Right lobe of liver (tissue), 6 donors: ENCODE measurements at places on chromosomes 11 and 22. TPM values are rescaled to one million over a fixed set of nuclear protein-coding genes. Genes with fewer than 3 reads are reported as not detected.

- no peak for DNase-seq
Measured at GRCh38 chr11:76752321-76753143, 30.6 kb upstream of the TSKU start.

DNA sequence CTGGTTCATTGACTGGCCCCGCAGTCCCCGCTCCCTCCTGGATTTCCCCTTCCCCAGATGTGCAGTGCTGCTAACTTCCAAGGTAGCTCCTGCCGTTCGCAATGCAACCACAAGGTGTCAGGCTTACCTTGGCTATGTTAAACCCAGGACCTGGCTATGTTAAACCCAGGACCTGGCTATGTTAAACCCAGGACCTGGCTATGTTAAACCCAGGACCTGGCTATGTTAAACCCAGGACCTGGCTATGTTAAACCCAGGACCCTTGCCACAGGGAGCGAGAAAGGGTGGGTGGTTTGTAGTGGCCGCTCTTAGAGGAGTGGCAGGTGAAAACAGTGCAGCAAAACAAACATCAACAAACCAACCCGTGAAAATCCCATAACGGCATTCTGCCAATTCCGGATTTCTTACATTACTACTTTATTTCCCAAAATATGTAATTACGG, 2.9 kb upstream of the ADAMTS8 start:
- peak; percentile 72 for DNase-seq

GRCh38 chr11:91802475-91802874, 422.1 kb upstream of the FAT3 start:
- no peak for DNase-seq

Gene C11orf42
- total RNA-seq: not detected

Gene SLC7A4
- 0.18 TPM for total RNA-seq
